Activated effector memory CD4-positive, alpha-beta T cell treated with Interleukin-2 at 50 U/mL for 16 hours (primary cell): ENCODE measurements at places on chromosomes 4 and X.

GRCh38 chr4:78748381-78748780 is 27.8 kb upstream of the BMP2K start:
- DNase-seq: no peak

GRCh38 chr4:26889356-26889755 is 28.7 kb downstream of the STIM2 start:
- no peak for DNase-seq

DNA sequence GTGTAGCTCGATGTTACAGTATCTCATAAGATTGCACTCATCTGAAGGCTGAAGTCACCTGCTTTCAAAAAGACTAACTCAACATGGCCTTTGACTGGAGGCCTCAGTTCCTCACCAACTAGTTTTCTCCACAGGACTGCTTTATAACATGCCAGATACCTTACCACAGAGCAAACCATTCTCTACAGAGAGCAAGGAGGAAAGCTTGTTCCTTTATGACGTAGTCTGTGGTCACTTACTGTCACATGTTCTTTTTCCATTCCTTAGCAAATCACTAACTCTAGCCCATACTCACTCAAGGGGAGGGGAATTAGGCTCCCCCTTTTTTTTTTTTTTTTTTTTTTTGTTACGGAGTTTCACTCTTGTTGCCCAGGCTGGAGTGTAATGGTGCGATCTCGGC is 3.2 kb downstream of the THAP9 start:
- DNase-seq: no peak

GRCh38 chrX:121569609-121570008 is 522.2 kb downstream of the GLUD2 start:
- DNase-seq: no peak

DNA sequence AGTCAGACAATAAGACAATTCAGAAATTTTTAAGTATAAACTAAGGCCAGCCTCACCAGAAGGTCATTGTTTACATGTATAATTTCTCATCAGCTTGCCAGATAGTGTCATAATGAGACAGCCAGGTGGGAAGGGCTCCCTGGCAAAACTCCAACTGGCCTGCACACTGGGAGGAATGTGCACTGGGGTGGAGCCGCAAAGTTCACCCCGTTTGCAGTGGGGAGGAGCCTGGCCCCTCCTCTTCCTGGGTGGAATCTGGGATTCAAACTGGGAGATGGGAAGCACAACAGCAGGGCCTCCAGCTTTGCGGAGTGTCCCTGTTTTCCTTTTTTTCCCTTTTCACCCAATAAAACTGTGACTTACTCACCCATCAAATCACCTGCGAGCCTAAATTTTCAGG is 329.9 kb downstream of the SMARCA1 start:
- DNase-seq: no peak

- DNase-seq: no peak
These were observed 481 bp downstream of the UTP3 start for GRCh38 chr4:70688795-70689231.

GRCh38 chrX:54064564-54064963 is 20.3 kb upstream of the PHF8 start:
- no peak for DNase-seq

- DNase-seq: no peak
These were observed 2.1 kb downstream of the JAKMIP1 start for GRCh38 chr4:6198278-6198677.

DNA sequence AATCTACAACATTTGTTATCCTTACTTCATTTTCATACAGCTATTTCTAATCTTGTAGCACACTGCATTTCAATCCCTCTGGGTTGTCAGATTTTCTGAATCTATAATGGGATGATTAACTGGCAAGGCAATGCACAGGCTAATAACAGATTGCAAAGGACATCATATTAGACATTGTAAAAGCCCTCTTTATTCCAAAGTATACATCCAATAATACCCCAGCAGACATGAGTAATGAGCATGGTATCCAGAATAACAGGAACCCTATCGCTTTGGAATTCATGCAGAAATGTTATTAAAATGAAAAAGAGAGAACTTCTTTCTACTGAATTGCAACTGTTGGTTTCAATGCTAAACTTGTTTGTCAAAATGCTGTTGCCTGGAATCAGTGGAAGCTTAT is 122.9 kb downstream of the C4orf33 start:
- no peak for DNase-seq

- no peak for DNase-seq
These were observed 25.9 kb downstream of the PLAC1 start for GRCh38 chrX:134632355-134632754.

GRCh38 chrX:25701876-25702275 is 436.3 kb upstream of the MAGEB18 start:
- DNase-seq: no peak

DNA sequence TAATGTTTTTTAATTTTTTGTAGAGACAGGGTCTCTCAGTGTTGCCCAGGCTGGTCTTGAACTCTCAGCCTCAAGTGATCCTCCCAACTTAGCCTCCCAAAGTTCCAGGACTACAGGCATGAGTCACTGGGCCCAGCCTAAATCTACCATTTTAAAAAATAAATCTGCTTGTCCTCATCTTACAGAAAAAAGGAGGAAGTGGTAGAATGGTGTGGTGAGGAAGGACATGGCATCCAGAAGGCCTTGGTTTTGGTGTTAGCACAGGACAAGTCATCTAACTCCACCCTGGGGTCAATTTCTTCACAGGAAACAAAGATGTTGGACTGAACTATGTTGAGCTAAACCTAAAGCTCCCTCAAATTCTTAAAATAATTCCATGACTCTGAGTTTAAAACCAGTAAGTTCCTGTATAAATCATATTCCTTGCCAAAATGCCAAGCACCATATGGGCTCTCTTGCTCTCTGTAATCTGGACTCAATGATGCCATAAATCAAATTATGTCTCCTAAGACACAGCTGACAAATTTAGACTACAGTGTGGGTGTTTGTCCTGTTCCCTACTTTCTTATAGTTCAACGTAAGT is 253.9 kb upstream of the NOCT start:
- DNase-seq: no peak

DNA sequence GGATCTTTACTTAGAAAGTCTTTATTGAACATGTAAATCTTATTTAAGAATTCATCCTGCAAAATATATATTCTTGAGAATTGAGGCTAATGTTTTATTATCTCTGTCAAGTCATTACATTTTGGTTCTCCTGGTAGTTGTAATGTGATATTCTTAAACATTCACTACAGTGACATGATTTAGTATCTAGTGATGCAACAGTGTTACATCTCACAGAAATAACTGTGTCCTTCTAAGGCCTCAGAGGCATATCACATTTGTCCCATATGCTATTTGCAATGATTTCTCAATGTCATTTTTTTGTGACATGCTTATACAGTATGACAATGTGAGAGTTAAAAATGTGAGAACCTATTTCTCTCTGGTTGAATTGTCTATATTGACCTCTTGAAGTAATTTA is 34.1 kb downstream of the PRRG1 start:
- no peak for DNase-seq

DNA sequence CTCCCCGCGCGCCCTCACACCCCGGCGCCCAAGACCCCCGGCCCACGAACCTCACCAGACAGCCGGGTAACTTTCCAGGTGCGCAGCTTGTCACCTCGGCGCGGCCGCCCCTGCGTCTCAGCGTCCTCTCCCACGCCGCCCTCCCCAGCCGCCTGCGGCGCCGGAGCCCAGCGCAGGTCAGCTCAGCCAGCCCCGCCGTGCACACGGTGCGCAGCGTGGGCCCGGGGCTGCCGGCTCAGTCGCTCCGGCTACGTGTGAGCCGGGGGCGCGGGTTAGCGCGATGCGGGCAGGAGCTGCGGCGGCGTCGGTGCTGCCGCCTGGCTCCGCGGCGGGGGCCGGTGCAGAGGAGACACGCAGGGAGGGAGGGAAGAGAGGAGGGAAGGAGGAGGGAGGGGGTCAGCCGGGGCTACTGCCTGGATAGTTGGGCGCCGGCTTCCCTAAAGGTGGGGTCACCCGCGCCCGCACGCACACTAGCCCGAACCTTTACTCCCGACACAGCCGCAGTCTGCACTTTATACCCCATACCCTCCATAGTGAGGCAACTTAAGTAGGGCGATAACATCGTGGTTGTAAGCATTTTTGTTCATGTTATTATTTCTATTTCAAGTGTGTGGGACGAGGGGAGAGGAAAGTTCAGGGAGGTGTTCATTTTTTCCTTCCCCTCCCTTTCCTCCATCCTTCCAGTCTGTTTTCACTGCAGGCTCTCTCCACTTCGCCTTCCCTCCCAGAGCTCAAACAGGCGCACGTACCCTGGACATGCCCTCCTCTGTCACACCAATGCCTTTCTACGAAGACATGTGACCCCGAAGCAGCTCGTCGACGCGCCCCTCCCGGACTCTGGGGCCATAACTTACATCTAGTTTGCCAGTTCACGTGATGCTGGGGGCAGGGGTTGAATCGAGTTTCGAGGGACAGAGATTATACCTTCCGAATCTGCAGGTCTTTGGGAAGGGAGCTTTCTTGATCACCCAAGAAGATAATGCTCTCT is at the start of gene PRKG2:
PRKG2 (minus strand) TSS at position 342 of the 988 bp plus-strand sequence. CDS start 10,175 bp downstream, outside the sequence.
- no peak for DNase-seq
